ENCODE measurements at places on chromosomes 5 and 9.
A peak's percentile ranks its signal among the peaks of the same experiment; 100 is the strongest.

DNA sequence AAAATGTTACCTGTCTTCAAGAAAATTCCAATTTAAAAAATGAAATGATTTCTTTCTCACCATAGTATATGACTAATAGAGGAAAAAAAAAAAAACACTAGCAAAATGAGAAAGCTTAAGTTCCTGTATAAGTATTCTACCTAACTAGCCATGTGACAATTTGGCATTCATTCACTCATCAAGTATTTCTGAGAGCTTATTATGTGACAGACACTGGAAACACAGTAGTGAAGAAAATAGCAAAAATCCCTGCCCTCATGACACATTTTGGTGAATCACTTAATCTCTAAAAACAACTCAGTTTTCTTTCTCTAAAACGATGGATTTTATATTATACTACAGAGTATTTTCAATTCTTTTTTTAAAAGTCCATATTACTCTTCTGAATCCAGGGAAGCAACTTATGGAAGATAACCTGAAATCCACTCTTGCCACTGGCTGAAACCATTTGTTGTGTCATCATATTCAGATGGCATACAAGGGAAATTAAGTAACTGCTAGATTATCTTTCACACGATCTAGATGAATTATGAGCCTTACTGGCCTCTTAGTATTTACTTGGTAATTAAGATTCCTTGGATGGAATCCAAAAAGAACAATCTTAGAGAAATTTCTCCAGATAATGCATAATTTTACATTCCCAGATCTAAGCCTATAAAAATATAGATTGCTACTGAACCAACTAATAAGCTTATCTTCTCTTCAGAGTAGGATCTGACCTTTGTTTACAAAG, 5.5 kb downstream of the PTBP3 start:
- DNase-seq, result no peak

DNA sequence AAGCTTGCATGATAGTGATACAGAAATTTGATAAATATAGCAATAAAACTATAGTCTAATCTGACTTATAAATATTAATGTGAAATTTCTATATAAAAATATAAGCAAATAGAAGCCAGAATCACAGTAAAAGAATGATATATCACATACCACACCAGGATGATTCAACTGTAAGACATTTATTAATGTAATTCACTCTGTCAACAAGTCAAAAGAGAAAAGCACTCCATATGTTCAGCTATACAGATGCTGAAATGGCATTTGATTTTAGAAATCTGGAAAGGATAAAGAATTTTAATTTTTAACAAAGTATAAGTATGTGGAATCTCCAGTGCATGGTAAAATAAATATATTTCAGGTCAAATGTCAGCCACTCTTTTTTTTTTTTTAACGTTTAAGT, 372.4 kb downstream of the KCNN2 start:
- no peak for DNase-seq

GRCh38 chr5:149141957-149142851, 911 bp downstream of the ABLIM3 start:
- DNase-seq, result no peak

- DNase-seq, result no peak
Measured at GRCh38 chr9:134171316-134172197, 7.2 kb upstream of the RNU6ATAC start.

DNA sequence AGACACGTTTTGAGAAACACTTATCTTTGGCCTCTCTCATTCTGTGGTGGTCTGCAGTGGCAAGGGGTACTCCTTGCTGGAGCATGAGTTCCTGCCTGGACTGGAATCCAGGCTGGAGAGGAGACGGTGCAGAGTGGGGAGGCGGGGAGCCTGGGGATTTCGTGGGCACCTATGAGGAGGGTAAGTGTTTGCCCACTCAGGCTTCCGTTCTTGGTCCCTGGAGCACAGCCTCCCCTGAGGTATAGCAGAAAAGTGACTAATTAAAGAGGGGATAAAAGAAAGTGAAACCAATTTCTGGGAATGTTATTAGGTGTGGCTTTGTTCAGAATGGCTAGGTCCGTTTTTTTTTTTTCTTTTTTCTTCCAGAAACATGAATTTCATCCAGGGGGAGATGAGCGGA, 90.8 kb downstream of the ARHGAP26 start:
- no peak for DNase-seq

GRCh38 chr5:40480392-40480791, 199.3 kb upstream of the PTGER4 start:
- DNase-seq, result no peak

- no peak for DNase-seq
Measured at GRCh38 chr5:31736127-31736526, 97.2 kb downstream of the PDZD2 start.

DNA sequence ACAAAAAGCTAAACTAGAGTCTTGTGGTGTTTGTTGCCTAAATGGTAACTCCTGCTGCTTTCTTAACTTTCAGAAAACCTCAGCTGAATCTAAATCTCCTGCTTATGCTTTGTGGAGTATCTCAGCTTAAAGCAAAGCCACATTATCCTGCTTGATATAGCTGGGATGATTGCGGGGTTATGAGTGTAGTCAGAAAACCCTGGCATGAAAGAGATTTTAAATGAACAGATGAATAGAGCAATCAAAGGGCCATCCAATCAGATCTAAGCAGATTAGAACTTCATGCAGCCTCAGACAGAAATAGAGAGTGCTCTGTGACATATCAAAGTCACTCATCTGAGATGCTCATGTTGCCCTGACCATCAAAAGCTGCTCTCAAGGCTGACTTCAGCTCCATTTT, 305.5 kb downstream of the DMRT2 start:
- no peak for DNase-seq

GRCh38 chr5:35694481-35694880, 76.8 kb downstream of the SPEF2 start:
- no peak for DNase-seq

GRCh38 chr5:81544351-81545018, 150.6 kb upstream of the ACOT12 start:
- no peak for DNase-seq

DNA sequence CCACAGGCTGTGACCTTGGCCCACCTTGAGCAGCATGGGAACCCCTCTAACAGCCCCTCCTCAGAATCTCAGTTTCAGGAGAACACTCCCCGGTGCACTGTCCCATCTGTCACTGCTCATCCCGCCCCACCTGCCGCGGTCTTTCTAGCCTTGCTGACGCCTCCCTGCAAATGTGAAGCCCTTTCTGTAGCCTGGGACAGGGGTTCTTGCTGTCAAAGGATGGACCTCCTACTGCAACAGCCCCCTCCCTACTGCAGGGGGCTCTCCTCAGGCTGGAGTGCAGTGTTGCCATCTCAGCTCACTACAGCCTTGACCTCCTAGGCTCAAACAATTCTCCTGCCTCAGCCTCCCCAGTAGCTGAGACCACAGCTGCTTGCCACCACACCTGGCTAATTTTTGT, 20.0 kb downstream of the OR2V1 start:
- no peak for DNase-seq

DNA sequence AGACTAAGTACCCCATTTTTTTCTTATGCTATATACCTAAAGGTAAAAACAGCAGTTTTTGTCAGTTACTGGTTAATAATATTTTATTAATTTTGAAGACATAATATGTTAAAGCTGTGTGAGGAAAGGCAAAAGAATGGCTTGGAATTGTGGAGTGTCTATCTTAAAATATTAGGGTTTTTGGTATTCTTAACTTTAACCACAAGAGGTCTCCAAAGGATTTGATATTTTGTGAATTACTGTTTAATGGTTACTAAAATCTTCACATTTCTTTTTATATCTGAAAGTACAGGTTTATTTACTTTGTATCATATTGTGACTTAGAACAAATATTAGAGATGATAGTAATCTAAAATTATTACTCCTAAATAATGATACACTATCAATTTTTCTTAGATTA, 32.0 kb upstream of the DHFR start:
- DNase-seq, result no peak

- no peak for DNase-seq
Measured at GRCh38 chr5:68169903-68170302, 45.7 kb upstream of the PIK3R1 start.

GRCh38 chr9:102966999-102967398, 28.1 kb upstream of the CYLC2 start:
- DNase-seq, result no peak

DNA sequence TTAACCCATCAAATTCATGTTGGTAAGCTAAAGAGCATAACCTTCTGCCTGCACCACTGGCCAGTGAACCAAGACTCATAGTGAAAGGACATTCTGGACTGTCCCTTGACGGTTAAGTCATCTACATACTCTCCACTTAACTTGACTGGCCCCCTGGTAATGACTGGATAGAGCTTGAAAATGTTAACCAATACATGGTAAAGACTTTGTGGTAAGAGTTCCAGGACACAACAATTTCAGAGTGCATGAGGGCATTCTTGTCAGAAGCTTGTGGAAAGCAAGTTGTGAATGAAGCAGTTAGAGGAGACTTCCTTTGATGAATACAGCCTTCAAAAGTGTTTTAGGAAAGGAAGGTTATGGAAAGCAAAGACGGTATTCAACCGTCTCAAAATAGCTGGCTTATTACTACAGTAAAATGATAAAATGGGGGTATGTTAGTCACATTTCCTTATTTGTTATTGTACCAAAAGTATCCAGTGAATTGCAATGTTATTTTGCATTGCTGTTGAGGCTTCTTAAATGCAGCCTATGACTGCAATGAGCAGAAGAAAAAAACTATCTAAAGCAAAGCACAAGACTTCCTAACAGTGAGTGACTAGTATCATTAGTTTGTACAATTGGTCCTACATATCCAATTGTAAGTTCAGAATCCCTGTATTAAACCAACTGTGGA, 47.2 kb upstream of the DAB2 start:
- DNase-seq, result no peak

DNA sequence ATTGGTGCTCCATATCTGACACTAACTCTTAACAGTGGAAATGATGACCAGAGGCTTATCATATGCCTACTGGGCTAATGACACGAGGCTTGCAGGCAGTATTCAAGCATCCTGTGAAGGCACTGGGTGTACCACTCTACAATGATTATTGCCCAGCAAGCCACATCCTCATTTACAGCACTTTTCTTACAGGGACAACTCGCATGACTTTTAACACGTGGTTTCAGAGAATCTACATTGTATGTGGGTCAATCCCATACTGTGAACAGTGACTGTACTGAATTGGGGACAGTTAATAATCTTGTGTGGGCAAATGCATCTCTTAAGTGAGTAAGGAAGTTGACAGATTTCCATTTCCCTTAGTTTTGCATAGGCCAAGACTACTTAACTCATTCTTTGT, 260.0 kb downstream of the TRPM3 start:
- no peak for DNase-seq

DNA sequence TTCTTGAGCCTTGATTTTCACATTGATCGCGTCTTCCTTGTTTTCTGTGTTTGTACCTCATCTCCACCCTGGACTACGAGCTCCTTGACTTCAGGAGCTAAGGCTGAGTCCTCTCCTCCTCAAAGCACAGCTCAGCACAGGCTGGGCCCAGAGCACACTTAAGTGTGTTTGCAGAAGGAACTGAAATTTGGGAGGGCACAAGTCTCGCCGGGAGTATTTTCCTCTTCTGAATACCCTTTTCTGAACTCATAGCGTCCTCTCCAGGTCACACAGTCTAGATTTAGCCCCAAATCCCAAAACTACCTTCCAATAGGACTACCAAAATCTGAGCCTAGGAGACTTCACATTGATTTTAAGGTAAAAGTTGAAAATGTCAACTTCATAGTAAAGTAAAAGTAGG, 41.6 kb downstream of the TSTD2 start:
- DNase-seq, result no peak

DNA sequence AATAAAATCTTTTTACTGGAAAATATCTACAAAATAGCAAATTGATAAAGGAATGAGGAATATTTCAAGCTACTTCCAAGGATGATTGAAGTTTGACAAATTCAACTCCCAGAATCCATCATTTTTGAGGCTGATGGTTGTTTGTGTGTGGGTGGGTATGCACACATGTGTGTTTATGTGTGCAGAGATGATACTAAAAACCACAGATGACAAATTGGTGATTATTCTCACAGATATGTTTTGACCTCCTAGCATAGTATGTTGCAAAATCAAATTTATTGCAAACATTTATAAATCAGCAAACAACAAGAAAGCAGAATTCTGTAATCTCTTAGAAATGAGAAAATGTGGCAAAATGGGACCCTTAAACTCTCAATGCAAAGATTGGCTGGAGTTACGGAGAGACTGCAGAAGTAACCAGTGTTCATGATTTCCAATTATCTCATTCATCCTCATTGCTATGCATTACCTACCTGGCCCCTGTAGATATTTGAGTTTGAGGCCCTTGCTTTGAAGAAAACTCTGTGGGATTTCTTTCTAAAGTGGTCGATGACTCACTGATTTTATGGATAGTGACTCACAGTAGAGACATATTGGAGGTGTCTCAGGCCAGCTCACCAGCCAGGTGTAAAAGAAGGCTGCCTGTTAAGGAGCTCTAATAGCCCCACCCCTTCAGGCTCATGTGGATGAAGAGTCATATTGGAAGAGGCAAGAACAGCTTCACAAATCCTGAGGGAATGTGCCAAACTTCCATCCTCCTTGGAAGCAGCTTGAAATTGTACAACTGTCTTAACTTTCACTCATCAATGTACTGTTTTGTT, 44.6 kb upstream of the TMC1 start:
- DNase-seq, result no peak

DNA sequence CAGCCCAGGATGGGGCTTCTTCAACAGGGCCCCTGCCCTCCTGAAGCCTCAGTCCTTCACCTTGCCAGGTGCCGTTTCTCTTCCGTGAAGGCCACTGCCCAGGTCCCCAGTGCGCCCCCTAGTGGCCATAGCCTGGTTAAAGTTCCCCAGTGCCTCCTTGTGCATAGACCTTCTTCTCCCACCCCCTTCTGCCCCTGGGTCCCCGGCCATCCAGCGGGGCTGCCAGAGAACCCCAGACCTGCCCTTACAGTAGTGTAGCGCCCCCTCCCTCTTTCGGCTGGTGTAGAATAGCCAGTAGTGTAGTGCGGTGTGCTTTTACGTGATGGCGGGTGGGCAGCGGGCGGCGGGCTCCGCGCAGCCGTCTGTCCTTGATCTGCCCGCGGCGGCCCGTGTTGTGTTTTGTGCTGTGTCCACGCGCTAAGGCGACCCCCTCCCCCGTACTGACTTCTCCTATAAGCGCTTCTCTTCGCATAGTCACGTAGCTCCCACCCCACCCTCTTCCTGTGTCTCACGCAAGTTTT, 23.6 kb downstream of the PCDHGC5 start:
- DNase-seq, result peak; percentile 74

DNA sequence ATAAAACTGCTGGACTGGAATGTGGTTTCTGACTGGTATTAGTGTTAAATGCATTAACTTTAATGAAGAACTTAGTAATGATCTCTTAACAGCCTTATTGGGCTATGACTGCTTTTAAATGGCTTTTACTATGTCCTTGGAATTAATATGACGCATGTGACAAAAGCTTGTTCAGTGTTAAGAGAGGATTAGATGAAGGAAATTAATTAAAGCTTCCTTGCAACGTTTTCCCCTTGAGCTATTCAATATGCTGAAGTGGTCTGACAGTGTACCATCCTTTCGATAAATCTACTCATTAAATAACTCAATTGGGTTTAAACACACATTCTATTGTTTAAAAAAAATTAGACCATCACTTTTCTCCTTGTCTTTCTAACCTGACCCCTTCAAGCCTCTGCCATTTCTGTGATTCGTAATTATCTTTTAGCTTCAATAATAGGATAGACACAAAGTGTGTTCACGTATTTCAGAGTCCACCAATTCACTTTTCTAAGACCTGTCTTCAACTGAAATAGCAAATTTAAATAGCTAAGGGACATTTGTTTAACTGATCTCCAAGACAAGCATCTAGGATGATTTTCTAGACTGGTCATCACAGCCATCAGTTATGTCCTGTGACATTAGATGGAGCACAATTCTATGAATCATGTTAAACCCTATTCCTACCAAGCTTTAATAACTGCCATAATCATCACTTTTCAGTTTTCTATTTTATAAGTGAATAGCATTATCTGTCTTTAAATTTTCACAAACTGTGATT, 1258.0 kb upstream of the CDH9 start:
- DNase-seq, result no peak
